ENCODE measurements at places on chromosomes 4 and X. TPM values are rescaled to one million over a fixed set of nuclear protein-coding genes. Genes with fewer than 3 reads are reported as not detected.

DNA sequence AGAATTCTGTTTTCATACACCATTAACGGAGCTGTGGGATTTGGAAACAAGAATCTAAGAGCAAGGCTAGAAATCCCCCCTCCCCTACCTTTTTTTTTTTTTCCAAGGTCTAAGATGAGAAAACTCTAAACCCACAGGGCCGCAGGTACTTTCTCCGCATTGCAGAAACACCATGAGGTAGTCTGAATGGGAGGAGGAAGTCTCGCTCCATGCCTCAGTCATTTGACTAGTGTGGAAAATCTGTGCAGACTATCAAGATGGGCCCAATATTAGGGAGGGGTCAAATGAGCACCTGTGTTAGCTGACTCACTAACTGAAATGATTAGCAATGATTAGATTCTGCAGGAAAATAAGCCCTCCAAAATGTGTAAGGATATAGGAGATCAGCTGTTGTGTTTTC is 40.9 kb upstream of the MAP3K15 start:
- H3K36me3 ChIP-seq: peaks cover 2% of the 10 kb centered on the region
- no peaks in the 10 kb centered on the region for H3K27me3 ChIP-seq
- H3K4me3 ChIP-seq: no peak overlapping the region
- no peak for DNase-seq
- peak overlapping the region; percentile 79 for H3K27ac ChIP-seq
- H3K4me1 ChIP-seq: peaks cover 37% of the 10 kb centered on the region

- no peak overlapping the region for H3K4me3 ChIP-seq
- peak; percentile 43 for DNase-seq
- H3K27me3 ChIP-seq: no peaks in the 10 kb centered on the region
- no peaks in the 10 kb centered on the region for H3K36me3 ChIP-seq
- peaks cover 14% of the 10 kb centered on the region for H3K4me1 ChIP-seq
These were observed 1.8 kb downstream of the FTHL17 start for GRCh38 chrX:31070057-31070468.

Gene AVPR2
- not detected for total RNA-seq

Gene PLS3
- 2.2 TPM for total RNA-seq

Gene PTPN13
- 0.27 TPM for total RNA-seq

Gene CXCL1
- total RNA-seq: not detected

Gene FAM47A
- total RNA-seq: not detected

Data from activated CD8-positive, alpha-beta T cell treated with anti-CD3 and anti-CD28 coated beads for 36 hours (primary cell).